ENCODE measurements at places on chromosomes 13 and 19.

GRCh38 chr19:34188408-34188807 is 16.1 kb downstream of the LSM14A start:
- no peak for DNase-seq

- no peak for DNase-seq
Observed at GRCh38 chr13:85216576-85216975, 582.6 kb downstream of the SLITRK6 start.

- DNase-seq: no peak
Observed at GRCh38 chr19:30744741-30745475, 372.7 kb downstream of the ZNF536 start.

GRCh38 chr13:42654722-42655121 is 80.8 kb downstream of the TNFSF11 start:
- DNase-seq: no peak

DNA sequence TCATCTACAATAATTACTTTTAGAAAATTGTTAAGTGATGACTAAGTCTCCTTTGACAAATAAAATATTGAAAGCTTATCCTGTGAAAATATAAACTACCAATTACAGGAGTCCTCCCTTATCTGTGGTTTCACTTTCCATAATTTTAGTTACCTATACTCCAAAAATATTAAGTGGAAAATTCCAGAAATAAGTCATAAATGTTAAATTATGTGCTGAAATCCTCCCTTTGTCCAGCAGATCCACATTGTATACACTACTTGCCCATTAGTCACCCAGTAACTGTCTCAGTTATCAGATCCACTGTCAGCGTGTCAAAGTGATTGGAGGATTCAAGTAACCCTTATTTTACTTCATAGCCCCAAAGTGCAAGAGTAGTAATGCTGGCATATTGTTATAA is 98.1 kb downstream of the SERP2 start:
- DNase-seq: no peak

DNA sequence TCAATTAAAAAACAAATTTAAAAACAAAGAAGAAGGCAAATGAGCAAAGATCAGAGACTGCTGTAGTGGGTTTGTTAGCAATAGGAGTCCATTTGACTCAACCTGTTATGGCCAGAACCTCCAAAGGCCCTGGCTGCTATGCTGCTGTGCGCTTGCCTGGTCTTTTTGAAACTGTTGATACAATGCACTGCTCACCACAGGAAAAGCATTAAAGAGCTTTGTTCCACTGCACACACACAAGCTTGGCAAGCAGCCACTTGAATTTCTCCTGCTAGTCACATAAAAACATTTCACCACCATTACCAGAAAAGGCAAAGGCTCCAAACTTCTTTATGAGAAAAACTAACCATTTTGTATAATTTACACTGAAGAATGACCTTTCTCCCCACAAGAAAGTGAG is 132.2 kb downstream of the FREM2 start:
- no peak for DNase-seq

DNA sequence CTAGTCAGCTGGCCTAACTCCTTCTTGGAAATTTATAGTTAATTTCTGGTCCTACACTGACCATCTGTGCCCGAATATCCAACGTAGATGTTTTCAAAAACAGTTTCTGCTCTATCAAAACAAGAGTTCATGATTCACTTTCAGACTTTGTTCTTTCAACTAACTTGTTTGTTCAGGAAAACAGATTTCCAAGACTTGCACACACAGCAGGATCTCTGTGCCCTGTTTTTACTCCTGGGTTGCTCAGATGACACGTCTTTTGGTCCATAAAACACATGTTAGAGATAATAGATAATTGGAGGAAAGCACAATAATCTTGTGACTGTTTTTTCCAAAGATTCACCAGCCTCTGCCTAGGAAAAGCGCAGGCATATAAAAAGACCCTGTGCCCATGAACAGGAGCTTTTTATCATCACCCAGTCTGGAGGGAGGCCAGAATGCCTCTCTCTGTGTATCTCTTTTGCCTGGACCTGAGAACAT is 218.0 kb downstream of the IRS2 start:
- no peak for DNase-seq

GRCh38 chr13:90233933-90234672 is 1113.4 kb upstream of the MIR17HG start:
- no peak for DNase-seq

DNA sequence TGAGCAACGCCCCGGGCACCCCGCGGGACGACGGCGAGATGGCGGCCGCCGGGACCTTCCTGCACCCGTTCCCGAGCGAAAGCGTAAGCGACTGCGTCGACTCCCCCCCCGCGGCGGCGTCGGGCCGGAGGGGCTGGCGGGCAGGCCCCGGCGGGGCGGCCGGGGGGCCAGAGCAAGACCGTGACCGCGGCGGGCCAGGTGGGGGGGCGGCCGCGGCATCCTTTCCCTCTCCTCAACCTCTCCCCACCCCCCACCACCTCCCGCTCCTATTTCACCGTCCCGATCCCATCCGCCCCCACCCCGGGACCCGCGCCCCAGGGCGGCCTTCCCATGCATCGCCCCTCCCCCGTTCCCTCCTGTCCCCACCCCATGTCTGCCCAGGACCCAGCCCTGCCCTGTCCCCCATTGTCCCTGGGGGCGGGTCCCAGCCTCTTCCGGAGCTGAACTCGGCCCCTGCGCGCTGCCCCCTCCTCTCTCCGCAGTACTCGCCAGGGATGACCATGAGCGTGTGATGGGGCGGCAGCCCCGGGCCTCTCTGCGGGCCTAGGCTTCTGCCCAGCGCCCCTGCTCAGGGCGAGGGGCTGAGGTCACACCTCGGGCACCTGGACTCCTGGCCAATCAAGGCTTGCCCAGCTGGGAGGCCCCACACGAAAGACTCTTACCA is 4.1 kb downstream of the ISYNA1 start:
- no peak for DNase-seq

DNA sequence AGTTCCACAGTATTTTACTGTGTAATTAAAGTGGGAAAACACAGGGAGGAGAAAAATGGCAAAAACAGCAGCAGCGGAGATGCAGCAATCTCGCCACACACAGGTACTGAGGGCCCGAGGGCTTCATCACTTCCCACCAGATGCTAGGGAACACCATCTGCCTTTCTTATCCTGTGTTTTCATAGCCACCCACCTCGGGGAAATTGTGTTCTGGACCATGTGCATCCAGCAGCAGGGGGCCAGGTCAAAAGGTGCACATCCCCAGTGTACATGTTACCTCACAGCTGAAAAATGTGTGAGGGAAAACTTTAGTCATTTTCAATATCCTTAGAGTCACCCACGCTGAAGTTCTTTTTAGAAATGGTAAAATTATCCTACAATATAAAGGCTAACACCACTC is 30.2 kb downstream of the PDCD5 start:
- DNase-seq: no peak

DNA sequence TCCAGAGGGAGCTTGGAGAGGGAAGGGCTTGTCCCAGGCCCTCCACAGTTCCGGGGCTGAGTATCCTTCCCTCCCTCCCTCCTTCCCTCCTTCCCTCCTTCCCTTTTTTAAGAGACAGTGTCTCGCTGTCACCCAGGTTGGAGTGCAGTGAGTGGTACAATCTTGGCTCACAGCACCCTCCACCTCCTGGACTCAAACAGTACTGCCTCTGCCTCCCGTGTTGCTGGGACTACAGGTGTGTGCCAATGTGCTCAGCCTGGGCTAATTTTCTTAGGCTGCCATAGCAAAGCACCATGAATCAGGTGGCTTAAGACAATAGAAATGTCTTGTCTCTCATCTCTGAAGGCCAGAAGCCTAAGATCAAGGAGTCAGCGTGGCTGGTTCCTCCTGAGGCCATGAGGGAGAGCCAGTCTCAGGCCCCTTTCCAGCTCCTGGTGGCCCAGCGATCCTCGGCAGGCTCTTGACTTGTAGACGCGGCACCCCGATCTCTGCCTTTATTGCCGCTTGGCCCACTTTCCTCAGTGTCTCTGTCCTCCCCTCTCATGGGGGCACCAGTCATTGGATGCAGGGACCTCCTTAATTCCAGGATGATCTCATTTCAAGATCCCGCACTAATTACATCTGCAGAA is 47.5 kb downstream of the CRTC1 start:
- DNase-seq: no peak

DNA sequence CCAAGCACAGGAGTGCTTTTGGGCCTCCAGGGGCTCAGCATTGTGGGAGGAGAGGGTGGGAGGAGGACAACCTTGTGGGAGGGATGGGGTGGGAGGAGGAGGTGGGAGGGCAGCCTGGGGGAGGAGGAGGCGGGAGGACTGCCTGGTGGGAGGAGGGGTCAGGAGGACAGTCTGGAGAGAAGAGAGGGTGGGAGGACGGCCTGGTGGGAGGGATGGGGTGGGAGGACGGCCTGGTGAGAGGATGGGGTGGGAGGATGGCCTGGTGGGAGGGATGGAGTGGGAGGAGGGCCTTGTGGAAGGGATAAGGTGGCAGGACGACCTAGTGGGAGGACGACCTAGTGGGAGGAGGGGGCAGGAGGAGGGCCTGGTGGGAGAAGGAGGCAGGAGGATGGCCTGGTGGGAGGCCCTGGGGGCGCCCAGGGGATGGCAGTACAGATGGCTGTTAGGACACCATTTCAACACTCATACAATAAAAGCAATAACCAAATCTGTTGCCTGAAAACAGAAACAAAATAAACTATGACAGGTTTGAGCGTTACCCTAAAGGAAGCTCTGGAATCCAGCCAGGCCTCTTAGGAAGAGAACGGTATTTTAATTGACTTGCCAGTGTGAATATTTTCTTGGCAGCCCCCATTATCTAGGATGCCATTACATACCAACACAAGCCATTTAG is 63.7 kb downstream of the CRYL1 start:
- no peak for DNase-seq

GRCh38 chr13:112587212-112587763 is 665 bp downstream of the TUBGCP3 start:
- peak; percentile 62 for DNase-seq

DNA sequence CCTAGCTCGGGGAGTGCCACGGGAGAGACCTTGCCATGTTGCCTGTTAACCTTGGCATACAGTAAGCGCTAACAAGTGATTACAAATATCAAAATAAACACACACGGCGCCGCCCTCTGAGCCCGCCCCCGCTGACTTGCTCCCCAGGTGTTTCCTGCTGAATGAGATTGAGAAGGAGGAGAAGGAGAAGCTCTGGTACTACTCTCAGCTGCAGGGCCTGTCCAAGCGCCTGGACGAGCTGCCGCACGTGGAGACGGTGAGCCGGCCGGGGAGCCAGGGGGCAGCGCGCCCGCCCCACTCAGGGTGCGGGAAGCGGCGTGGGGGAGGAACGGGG is 5.0 kb downstream of the APC2 start:
- DNase-seq: no peak

DNA sequence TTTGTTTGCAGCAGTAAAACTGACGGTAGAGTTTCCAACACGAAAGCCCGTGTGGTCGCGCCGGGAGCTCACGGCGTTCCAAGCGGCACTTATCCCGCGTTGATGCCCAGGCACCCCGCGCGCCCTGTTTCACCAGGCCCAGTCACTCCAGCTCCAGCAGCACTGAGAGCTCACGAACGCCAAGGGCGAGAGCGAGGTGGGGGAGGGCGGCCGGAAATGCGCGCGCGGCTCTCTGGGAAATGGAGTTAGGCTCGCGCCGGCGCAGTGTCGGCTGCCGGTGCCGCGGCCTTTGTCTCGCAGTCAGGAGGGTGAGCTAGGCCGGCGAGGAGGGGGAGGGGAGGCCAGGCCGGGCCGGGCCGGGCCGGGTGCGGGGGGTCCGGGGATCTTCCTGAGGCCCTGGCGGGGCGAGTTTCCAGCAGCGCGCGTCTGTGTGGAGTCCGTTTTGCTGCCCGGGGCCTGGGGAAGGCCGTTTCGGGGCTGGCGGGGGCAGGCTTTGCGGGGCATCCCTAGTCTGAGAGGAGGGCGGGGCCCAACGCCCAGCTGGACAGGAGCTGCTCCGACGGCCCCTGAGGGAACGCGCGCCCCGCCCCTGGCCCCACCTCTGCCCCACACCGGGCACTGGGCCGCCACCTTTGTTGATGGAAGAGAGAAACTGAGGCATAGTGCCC is at the start of gene ZNF135:
Gene ZNF135 (plus strand): TSS at position 280 of the 668 bp plus-strand sequence. CDS start 721 bp downstream, outside the sequence.
- peak; percentile 22 for DNase-seq

GRCh38 chr19:20162821-20163220 is 4.2 kb upstream of the ZNF486 start:
- DNase-seq: no peak

DNA sequence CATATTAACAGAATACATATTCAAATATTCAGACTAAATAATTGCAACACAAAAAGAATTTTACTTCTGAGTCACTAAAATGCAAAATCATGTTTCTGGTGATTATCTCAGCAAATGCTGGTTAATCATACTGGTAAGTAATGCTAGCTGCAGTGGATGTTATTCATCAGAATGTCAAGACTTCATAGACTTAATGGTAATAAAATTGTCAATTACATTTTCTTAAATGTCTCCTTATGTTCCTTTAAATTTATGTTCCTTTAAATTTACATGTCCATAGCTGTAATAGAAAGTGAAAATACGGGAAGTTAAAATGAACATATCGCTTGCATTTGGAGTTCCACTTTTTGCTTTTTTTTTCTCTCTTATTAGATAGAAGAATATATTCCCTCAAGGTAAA is 853.0 kb downstream of the SLITRK6 start:
- no peak for DNase-seq

- DNase-seq: no peak
Observed at GRCh38 chr19:51027873-51028272, 1.5 kb upstream of the KLK11 start.

- no peak for DNase-seq
Observed at GRCh38 chr13:69856331-69856730, 251.3 kb upstream of the ATXN8OS start.

DNA sequence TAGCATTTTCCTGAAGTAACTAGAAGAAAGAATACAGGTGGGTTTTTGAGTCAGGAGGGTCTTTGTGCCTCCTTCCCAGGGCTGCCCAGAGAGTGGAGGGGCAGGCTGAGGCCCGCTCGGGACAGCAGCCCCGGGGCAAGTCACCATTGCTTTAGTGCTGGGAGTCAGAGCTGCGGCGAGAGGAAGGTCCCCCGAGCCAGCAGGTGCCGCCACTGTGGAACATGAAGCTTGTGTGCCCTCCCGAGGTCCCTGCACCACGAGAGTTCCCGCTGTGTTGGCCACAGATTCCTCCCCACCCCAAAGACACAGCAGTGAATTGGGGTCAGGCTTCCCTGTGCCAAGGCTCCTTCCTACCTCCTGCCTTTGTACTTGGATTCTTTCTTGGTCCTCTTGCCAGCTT is 50.9 kb upstream of the TEX29 start:
- DNase-seq: no peak

DNA sequence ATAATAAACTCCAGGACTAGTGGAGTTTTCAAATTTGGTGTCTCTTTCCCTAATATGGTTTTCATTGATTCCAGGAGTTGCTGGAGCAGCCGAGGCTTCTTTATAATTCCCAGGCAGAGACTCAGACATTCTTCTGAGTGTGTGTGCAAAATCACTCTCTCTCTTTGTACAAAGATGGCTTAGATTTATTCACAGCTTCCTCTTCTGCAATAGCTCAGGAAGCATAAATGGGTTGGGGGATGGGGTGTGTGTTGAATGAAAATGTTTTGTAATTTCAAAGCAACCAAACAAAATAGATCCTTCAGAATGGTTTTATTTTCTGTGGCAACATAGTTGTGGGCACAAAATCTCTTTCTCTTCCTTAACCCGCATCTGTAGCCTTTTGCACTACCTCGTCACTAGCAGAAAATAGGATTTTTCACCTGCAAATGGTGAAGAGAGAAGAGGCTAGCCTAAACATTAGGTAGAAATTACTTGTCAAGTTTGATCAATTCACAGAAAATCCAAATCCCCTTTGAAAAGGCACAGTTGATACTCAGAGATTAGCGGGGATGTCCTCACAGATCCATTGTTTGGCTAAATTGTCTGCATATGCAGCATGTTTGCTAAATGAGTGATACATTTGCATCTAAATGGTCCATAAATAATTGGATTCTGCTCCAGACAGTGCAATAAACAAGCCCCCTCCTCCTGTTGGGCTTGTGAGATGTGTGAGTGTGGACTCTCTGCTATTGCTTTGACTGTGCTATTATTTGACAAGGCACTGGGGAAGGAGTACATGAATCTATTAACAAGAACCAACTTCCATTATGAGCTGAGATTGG is 66.7 kb downstream of the CBY2 start:
- no peak for DNase-seq

All from stimulated activated CD4-positive, alpha-beta T cell treated with anti-CD3 and anti-CD28 coated beads, TNF-alpha, amount 100 ng/mL, for 4 hours (primary cell).